ENCODE measurements at places on chromosomes 2 and 18.

- no peak for DNase-seq
Measured at GRCh38 chr18:60406721-60407120, 34.1 kb upstream of the MC4R start.

DNA sequence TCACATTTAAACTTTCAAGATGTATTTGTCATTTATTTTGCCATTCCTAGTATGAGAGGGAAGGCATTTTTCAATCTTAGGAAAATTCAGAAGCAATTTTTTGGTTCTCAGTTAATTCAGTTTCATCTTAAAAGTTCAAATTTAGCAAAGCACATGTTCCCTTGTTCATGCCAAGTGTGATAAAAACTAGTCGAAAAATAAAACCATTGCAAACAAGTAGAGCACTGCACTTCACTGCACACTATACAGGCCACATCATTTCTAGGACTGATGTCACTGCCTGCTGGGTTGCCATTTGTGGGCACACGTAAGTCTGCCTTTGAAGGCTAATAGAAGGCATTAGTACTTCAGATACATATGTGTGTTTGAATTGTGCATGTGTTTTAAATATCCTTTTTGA lies 14.3 kb downstream of the TBR1 start:
- no peak for DNase-seq

DNA sequence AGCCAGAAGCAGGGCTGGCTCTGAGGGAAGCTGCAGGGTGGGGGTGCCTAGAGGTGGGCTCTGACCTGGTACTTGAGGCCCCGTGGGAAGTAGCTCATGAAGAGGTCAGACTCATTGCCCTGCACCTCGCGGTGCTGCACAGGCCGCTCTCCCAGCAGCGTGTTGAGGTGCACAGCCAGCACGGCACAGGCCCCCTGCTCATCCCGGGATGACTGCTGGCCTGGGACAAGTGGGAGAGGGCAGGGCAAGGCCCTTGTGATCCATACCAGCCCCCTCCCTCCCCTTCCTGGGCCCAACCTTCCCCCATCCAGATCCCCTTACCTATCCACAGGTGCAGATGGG lies 8.7 kb downstream of the CAPG start:
- no peak for DNase-seq

- DNase-seq, result no peak
Measured at GRCh38 chr18:76505614-76506013, 10.6 kb upstream of the ZNF516 start.

- DNase-seq, result no peak
Measured at GRCh38 chr2:27121906-27122305, 1.7 kb upstream of the ABHD1 start.

GRCh38 chr18:44123743-44124142 lies 556.9 kb upstream of the SETBP1 start:
- DNase-seq, result no peak

DNA sequence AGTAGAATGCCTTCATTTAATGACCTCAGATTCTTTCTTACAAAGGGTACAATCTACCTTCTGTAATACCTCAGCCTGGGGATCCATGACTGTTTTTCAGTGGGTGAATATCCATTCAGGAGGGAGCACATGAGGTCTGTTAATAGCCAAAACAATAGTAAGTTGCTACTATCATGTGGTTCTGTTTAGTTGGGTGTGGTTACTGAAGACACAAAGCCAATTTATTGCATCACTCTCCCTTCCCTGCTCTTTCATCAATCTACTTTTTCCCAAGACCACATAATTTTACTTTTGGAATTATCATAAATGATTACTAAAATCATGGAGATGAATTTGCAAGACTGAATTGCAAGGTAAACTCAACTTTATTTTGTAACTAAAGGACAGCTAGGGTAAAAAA lies 254.2 kb downstream of the GALNT13 start:
- no peak for DNase-seq

DNA sequence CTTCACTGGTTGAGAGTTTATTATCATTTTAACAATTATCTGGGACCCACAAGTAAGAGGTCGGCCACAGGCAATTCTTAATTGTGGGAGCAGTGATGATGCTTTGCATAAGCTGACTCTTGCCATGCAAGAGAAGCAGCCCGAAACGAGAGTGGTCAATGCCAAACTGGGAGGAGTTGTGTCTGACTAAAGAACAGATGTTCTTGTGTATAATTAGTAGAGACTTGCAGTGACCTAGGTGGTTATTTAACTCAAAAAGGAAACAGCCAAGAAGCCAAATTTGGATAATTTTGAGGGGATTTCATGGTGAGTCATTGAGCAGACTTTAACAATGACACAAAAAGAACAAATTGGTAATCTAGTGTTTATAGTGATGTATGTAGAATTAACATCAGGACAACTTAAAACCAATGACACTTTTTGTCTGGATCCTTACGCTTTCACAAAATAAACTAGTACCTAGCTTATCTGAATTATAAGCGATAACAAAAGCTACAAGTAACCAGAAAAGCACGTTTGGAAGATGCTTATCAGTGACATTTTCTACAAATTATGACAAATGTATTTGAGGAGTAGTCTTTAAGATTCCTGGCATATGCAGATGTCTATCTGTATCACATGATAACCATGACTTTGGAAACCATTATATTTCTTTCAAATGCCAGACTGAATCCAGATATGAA lies 184.7 kb upstream of the DLGAP1 start:
- DNase-seq, result no peak

- DNase-seq, result no peak
Measured at GRCh38 chr2:73291461-73292315, 1.7 kb downstream of the EGR4 start.

- no peak for DNase-seq
Measured at GRCh38 chr2:17621781-17622180, 81.3 kb downstream of the VSNL1 start.

GRCh38 chr18:49849331-49850217 lies 36.2 kb upstream of the ACAA2 start:
- no peak for DNase-seq

GRCh38 chr2:51071191-51071590 lies 39.3 kb upstream of the NRXN1 start:
- no peak for DNase-seq

- DNase-seq, result no peak
Measured at GRCh38 chr18:27278131-27278530, 93.0 kb upstream of the CHST9 start.

GRCh38 chr18:28960146-28960545 lies 783.2 kb upstream of the CDH2 start:
- no peak for DNase-seq

DNA sequence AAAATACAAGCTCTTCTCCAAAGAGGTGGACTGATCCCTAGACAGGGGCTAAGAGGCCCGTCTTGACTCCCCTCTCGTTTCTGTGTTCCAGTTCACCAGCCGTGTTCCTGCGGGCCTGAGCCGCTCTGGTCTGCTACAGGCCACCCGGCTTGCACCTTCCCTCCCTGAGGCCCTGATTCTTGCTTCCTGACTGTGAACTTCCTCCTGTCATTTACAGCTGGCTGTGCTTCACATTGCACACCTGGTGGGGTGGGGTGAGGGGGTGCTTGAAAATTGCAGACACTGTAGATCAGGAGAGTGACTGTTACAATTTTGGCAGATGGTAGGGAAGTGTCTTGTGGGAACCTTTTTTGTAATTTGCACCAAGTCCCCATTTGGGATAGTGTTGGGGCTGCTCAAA lies 64.4 kb downstream of the TSN start:
- DNase-seq, result no peak

GRCh38 chr18:49621717-49622351 lies 60.0 kb downstream of the LIPG start:
- DNase-seq, result no peak

- no peak for DNase-seq
Measured at GRCh38 chr2:176683618-176684111, 414.4 kb downstream of the MTX2 start.

DNA sequence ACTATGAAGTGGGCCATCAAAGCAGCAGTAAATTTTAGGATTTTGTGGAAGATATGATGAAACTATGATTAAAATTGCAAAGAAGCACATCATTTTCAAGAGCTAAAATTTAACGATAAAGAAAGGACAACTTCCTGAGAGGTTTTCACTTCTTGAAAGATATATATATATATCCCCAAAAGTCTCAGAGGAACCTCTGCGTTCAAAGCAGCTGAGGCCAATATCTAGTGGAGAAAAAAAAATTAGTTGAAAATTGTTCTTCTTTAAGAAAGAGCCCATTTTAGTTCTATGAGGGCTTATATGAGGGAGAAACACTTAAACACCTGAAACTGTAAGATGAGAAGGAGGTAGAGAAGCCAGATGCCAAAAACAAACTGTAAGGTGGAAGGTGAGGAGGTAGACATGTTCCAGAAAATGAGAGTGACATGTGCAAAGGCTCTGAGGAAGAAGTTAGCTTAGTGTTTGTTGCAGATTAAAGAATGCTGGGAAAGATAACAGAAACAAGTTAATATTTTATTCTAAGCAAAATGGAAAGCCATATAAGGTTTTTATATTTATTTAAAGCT lies 72.9 kb upstream of the VRK2 start:
- no peak for DNase-seq

GRCh38 chr2:114550895-114551793 lies 108.7 kb downstream of the DPP10 start:
- DNase-seq, result no peak

GRCh38 chr2:80302314-80303005 lies 2.1 kb downstream of the LRRTM1 start:
- no peak for DNase-seq

- DNase-seq, result no peak
Measured at GRCh38 chr2:97747716-97748115, 34.3 kb downstream of the ZAP70 start.

DNA sequence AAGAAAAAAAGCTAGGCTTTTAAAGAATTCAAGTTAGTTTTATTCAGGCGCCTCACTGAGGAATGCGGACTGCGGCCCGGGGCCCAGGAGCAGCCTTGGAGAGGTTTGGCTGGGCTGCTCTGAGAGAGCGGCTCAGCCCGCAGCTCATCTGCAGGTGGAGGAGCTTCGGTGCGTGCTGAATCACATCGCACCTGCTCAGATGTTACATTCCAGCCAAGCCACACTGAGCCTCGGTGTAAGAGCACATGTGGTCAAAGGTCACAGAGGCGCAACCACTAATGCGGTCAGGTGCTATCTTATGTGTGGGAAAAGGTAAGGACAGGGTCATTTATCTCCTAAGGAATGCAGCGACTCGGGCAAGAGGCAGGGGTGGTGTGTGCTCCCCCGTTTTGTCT lies 17.1 kb upstream of the CNDP1 start:
- no peak for DNase-seq

DNA sequence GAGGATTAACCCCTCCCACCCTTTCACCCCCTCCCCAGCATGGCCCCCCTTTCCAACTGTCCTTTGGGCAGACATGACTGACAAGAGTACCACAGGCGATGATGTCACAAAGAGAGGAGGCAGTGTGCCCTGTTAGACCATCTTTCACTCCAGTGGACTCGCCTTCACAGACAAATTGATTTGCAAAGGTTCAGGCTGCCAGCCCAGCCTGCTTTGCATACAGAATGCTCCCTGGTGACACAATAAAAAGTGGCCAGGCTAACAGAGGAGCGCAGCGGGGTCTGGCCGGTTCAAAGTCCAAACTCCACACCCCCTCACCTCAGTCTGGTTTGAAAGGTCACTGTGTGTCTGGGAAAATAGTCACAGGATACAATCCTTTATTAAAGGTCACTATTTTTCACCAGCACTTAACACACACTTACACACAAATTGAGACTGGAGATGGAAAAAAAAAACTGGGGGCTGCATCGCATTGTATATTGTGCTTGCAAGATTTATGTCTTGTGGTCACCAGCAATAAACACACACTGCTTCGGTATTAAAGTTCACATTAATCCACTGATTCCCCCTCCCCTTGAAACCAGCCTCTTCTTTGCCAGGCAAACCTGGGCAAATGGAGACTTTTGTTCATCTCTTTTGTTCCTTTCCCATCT lies 236.9 kb downstream of the BCL11A start:
- no peak for DNase-seq

All from stimulated activated CD4-positive, alpha-beta T cell treated with anti-CD3 and anti-CD28 coated beads, Interleukin-2, amount 100 ng/mL, for 4 hours (primary cell).